ENCODE measurements at places on chromosomes 2 and 18.

DNA sequence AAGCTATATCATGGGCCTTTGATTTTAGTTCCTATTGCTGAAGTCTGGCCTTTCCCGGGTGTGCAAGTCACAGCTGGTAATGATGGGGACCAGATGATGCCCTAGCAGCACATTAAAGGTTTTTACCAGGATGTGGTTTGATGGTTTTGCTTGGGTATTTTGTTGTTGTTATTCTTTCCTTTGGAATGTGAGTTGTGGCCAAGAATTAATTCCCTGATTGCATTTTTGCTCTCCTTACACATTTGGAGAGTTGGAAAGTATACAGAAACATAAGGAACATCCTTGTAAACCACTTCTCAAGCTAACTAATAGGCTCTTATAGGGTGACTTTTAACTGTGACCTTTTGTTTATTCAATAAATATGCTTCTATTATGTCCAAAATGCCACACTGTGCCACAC is 154.1 kb upstream of the MMADHC start:
- DNase-seq: no peak

GRCh38 chr2:184006998-184007397 is 591.3 kb upstream of the ZNF804A start:
- DNase-seq: no peak

- DNase-seq: no peak
Measured at GRCh38 chr18:31261792-31262582, 56.0 kb upstream of the DSG1 start.

- no peak for DNase-seq
Measured at GRCh38 chr18:56124186-56124585, 514.2 kb downstream of the TXNL1 start.

DNA sequence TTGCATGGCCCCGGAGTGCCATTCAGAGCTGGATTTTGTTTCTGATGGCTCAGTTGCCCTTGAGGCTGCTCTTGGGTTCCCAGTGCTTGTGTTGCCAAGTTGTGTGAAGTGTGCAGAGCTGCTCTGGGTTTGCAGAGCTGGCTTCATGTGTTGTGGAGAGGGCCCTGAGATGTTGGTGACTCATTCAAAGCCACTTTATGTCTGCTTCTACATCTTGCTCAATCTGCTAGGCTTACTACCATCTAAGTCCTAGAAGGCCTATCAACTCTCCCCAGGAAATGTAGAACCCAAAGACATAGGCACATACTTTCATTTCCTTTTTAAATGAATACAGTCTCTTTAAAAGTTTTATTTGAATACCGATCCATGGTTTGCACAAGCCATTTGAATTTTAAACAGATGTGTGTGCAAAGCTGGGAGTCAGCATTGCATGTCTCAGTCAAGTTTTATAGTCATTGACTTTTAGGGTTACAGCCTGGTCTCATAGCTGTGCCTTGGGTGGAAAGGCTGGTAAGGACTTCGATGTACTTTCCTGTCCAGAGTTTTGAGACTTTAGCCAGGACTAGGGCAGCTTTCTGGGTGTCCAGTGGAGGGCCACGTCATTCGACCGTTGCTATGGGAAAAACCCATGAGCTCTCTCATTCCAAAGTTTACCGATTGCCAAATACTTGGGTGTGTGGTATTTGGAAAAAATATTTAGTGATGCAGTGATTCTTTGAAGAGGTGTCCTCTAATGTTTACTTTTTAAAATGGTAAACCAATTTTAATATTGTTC is 105.0 kb downstream of the LTBP1 start:
- DNase-seq: no peak

DNA sequence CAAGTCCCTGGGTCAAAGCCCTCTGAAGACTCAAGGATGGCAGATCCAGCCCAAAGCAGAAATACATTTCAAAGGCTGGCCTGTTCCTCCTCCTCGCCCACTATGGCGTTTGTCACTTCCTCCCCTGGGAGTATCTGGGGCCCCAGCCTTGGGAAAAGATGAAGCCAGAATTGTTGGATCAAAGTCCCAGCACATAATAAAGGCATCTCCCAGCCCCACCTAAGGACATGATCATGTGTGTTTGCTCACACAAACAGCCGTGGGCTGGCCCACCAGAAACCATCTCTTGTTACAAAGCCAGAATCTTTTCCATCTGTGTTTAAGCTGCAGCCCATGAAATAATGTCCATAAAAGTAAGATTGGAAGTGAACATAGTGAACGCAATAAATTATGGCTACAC is 50.1 kb upstream of the HAAO start:
- no peak for DNase-seq

- DNase-seq: no peak
Measured at GRCh38 chr2:180763263-180763989, 217.0 kb upstream of the UBE2E3 start.

- DNase-seq: no peak
Measured at GRCh38 chr18:34976123-34976522, 65.1 kb upstream of the MAPRE2 start.

GRCh38 chr2:130949954-130950353 is 113.2 kb downstream of the ARHGEF4 start:
- no peak for DNase-seq

GRCh38 chr2:64283006-64283570 is 138.9 kb upstream of the PELI1 start:
- DNase-seq: no peak

GRCh38 chr2:202019689-202020450 is 13.8 kb upstream of the FZD7 start:
- peak; percentile 69 for DNase-seq

DNA sequence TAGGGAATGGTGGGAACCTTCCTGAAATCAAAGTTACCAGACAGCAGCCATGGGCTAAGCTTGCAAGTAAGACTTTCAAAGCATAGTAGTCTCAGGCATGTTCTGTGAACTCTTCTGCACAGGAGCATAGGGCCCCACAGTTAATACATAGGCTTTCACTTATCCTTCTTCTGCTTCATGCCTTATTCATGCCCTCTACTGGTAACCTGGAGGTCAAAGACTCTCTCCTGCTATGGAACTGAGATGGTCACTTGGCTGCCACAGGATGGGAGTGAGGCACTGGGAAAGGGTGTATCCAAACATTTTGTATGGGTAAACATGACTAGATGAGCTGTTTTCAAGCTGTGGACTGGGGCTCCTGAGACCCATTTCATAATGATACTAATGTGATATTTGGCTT is 49.1 kb upstream of the ZNF638 start:
- no peak for DNase-seq

DNA sequence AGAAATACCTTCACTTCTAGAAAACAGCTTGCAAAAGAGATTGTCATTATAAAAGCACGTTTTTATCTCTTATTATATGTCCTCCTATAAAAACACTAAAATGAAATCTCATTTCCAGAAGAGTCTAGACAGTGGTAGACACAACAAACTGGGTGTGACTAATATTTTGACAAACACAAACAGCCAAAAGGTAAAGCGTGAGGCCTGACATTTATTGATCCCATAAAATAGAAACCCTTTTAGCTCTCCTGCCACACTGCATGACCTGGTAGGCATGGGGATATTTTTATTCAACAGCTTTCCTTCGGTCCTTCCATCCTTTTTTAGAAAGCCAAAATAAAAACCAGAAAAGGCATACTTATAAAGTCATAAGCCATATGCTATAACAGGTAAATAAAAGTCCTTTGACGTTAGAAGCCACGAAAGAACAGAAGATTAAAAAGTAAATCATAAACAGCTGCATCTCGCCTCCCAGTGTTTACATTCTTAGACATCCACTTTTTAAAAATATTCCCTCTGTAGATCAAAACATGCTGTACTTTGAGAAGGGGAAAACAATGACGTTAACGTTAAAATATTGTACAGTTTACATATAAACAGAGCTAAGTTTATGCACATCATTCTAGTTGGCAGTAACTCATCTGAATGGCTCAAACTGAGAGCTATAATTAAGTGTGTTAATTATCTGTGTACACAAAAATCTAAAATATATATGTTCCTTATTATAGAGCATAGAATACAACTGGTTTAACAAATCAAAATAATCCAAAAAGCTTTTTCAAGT is 44.6 kb downstream of the IRS1 start:
- no peak for DNase-seq

DNA sequence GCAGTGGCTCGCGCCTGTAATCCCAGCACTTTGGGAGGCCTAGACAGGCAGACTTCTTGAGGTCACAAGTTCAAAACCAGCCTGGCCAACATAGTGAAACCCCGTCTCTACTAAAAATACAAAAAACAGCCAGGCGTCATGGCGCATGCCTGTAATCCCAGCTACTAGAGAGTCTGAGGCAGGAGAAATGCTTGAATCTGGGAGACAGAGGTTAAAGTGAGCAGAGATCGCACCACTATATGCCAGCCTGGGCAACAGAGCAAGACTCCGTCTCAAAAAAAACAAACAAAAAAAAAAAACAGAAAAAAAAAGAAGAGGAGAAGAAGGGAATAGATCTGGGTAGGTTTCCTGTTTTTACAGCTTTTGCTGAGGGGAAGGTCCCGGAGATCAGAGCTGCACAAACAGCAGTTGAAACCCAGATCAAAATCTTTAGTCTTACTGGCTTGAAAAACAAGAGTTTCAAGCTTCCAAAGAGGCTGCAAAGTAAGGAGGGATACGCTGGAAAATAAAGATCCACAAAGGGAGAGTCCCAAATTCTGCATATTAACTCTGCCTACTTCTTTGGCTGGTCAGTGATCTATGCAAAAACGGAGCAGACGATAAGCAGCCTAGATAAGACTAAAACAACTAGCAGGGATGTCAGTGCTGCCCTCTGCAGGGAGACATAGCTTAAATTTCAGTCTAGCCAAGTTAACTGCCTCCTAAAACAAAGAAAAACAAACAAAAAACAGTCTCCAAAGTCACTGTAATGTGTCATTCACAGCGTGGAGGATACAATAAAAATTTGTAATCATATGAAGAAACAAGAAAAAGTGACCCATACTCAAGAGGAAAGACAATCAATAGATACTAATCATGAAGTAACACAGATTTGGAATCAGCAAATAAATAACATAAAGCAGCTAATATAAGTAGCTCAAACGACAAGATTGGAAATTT is 74.1 kb downstream of the TLK1 start:
- no peak for DNase-seq

DNA sequence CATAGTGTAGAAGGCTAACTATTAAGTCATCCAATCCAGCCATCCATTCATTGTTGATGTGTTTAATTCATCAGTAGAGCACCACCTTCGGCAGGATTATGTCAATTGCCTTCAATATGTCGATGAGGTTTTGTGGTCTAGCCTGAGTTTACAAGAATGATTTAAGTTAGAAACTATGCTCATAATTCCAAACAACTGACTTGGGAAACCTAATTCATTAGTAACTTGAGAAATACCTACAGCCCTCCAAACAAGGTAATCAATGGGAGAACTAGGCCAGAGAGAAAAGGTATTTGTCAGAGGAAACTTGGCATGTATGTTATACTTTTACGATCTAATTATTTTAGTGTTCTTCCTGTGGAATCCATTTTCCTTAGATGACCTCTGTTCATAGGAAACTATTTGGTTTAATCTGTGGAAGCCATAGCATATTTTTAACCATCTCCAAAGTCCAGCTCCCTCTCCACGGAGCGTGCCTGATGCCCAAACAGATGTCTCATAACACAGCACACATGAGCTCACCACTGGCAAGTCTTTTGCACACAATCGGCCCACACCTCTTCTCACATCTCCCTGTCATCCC is 148.5 kb downstream of the GFPT1 start:
- DNase-seq: no peak

DNA sequence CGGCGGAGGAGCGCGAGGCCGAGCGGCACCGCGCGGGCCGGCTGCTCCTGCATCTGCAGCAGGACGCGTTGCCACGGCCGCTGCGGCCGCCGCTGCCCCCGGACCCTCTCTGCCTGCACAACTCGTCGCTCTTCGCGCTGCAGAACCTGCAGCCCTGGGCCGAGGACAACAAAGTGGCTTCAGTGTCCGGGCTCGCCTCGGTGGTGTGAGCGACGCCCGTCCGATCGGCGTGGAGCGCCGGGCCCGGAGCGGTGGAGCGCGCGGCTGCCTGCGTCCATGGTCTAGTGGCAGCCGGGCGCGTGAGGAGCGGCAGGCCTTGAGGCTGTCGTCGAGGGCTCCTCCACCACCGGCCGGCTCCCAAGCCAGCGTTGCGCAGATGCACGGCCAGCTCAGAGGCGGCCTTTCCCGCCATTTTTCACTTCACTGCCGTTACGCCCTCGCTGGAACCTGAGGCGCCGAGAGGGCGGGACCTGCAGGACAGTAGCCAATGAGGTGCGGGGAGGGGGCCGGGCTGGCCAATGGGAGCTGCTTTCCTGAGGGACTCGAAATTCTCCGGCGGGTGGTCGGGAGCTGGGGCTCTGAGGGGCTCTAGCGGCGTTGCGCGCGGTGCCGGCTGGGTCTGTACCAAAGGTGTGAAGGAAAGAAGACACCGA is 1.9 kb downstream of the TLX2 start:
- DNase-seq: peak; percentile 85

DNA sequence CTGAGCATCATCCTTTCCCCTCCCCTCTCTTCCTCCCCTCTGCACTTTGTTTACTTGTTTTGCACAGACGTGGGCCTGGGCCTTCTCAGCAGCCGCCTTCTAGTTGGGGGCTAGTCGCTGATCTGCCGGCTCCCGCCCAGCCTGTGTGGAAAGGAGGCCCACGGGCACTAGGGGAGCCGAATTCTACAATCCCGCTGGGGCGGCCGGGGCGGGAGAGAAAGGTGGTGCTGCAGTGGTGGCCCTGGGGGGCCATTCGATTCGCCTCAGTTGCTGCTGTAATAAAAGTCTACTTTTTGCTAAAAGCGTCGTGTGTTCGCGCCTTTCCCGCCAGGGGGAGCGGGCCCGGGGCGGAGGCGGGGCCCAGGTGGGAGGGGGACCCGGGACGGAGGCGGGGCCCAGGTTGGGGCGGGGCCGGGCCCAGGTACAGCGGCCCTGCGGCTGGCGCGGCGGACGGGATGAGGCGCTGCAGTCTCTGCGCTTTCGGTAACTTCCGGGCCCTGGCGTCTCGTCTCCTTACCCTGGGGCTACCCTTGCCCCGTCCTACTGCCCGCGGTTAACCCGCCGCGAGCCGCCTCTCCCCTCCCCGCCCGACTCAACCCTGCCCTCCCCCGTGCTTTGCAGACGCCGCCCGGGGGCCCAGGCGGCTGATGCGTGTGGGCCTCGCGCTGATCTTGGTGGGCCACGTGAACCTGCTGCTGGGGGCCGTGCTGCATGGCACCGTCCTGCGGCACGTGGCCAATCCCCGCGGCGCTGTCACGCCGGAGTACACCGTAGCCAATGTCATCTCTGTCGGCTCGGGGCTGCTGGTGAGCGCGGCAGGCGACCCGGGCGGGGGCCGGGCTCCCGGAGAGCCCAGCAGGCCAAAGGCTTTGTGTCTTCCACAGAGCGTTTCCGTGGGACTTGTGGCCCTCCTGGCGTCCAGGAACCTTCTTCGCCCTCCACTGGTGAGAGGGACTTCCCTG is at the start of gene KRTCAP3:
KRTCAP3 (plus strand) TSS at position 424 of the 962 bp plus-strand sequence; CDS start at position 456, 32 bp downstream.
- DNase-seq: no peak

- DNase-seq: no peak
Measured at GRCh38 chr2:284896-285492, 2.9 kb downstream of the ALKAL2 start.

GRCh38 chr18:5444847-5445246 is 99.0 kb downstream of the EPB41L3 start:
- DNase-seq: no peak

DNA sequence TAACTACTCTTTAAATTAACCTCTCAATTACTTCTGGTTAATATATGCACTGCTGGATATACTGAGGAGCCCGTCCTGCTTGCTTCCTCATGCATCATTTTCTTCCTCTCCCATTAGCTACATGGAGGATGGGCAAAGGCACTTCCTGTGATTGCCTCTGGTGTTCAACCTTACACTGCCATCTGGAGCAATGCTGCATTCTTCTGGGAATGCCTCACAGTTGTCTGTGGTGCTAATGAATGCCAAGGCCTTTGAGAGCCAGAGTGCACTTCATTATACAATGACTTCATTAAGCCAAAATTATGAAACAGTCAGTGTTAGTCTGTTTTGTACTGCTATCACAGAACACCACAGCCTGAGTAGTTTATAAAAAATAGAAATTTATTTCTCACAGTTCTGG is 134.8 kb upstream of the DOCK10 start:
- no peak for DNase-seq

All from Right ventricle myocardium superior (tissue), 1 donor.